ENCODE measurements at places on chromosomes 3 and 15. TPM values are rescaled to one million over a fixed set of nuclear protein-coding genes. Genes with fewer than 3 reads are reported as not detected.

ECE2 gene
- not detected for polyA plus RNA-seq

TMC3 gene
- polyA plus RNA-seq, result not detected

- peak; percentile 69 for DNase-seq
Observed at GRCh38 chr3:45547764-45548680, 46.5 kb upstream of the LIMD1 start.

GRCh38 chr3:178680489-178680888, 144.3 kb downstream of the KCNMB2 start:
- no peak for DNase-seq

All from BJ (cell line).